Fibroblast of skin of abdomen (primary cell): ENCODE measurements at places on chromosomes 1 and 21.
A peak's percentile ranks its signal among the peaks of the same experiment; 100 is the strongest.

- no peak for DNase-seq
Observed at GRCh38 chr1:43495204-43495603, 35.5 kb upstream of the PTPRF start.

DNA sequence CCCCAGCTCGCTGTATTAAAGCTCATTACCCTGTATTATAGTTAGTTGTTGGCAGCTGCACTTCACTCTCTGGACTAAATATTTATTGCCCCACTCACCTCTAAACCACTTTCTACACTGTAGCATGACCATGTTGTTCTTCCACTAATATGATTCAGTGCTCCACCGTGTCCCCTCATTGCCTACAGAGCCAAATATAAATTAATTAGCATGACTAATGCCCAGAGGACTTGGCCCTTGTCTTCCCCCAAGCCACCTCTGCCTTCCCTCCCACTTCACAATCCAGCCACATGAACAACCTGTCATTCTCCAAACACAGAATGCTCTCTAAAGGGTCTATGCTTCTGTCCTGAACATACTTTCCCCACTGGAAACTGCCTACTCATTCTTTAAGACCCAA, 276.5 kb downstream of the PLPP3 start:
- DNase-seq = peak; percentile 32

DNA sequence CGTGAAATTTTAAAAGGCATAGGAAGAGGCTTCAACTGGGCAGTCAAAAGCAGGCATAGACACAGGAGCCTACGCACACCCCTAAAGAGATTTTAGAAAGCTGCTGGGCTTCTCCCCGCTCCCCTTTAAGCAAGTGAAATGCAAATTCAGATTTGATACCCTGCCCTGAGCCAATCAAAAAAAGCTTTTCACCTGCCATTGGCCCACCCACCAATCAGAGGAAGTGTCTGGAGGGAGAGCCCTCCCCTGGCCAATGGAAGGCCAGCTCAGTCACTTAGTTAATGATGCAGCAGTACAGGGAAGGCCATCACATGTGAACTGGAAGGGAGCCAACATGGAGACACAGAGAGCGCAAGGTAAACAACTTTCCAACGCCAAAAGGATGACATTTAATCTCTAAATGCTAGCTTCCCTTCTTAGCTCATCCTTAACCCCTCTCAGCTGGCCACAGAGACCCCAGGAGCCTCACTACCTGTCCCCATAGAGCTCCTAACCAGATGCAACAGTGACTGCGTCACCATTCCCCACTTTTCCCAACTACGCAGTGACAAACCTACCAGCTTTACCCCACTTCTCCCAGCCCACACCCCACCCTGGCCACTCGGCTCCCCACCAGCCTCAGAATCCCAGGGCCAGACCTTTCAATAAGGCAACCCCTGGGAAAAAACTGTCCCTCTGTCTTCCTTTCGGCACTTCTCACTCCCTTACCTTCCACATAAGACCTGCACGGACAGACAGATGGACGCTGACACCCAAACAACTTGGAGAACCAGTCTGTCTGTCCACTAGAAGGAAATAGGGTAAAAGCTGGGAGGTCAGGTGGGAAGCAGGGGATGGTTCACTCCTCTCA, 71.0 kb downstream of the CD46 start:
- no peak for DNase-seq

DNA sequence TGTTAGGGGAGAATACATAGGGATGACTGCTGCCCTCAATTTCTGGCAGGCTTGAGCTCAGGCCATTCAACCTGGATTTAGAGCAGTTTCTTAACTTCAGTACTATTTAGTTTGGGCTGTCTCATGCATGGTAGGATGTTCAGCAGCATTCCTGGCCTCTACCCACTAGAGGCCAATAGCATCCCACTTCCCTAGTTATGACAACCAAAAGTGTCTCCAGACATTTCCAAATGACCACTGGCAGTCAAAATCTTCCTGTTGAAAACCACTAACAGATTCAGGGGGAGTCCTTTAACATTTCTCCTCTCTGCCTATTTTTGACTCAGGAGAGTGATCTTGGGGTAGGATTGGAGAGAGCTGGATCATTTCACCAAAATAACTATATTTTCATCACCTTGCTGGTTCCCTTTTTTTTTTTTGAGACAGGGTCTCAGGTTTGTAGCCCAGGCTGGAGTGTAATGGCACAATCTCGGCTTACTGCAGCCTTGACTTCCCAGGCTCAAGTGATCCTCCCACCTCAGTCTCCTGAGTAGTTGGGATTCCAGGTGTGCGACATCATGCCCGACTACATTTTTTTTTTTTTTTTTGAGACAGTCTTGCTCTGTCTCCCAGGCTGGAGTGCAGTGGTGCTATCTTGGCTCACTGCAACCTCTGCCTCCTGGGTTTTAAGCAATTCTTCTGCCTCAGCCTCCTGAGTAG, 8.7 kb downstream of the GNAT2 start:
- peak; percentile 61 for DNase-seq

DNA sequence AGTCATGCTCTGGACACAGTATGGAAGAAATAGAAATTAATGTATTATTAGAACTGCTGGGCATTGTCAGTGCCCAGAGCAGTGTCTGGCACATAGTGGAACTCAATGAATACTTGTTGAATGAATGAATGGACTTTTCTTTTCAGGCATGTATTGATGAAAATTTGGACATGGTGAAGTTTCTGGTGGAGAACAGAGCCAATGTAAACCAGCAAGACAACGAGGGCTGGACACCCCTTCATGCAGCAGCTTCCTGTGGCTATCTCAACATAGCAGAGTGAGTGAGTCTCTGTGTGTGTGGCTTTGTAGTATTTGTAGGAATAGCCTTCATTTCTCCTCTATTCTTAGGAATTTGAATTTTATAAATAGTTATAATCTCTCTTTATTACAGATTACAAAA, 68.1 kb downstream of the PPP1R12B start:
- peak; percentile 26 for DNase-seq

DNA sequence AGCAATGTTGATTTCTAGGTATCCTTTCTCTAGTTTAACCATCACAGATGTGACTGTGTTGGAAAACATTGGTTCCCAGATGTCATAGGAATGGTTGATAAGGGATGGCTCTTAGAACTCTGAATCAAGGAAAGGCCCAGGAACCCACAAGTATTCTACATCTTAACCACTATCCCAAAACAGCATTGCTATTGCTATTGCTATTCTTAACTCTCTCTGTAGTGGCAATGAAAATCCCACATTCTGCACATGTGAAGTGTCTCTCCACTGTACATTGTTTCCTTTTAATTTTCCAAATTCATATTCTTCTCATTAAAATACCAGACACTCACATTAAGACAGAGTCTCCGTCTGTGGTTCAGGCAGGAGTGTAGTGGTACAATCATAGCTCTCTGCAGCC, 420.4 kb upstream of the RUNX1 start:
- DNase-seq = peak; percentile 86

DNA sequence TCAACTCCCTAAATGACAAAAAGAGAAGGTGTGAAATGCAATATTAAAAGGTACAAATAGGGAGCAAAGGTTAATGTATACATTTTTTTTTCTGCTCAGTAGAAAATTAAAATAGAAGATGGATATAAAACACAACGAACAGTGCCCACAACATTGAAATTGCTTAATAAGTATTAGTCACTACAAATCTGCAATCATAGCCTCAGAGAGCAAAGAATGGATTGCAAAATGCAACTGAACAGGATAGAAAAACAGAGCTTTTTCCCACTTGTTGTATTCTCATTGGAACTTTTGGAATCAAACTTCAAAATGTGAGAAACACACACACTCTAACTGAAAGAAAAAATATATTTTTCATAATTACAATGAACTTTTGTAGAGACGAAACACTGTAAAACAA, 552.2 kb upstream of the NCAM2 start:
- no peak for DNase-seq

GRCh38 chr1:23664837-23665795, 26.5 kb upstream of the RPL11 start:
- no peak for DNase-seq
